ENCODE measurements at places on chromosomes 5 and 9.

GRCh38 chr9:76474419-76474818, 15.4 kb downstream of the GCNT1 start:
- no peak for DNase-seq

- peak; percentile 52 for DNase-seq
Measured at GRCh38 chr9:126705767-126706697, 92.3 kb downstream of the LMX1B start.

DNA sequence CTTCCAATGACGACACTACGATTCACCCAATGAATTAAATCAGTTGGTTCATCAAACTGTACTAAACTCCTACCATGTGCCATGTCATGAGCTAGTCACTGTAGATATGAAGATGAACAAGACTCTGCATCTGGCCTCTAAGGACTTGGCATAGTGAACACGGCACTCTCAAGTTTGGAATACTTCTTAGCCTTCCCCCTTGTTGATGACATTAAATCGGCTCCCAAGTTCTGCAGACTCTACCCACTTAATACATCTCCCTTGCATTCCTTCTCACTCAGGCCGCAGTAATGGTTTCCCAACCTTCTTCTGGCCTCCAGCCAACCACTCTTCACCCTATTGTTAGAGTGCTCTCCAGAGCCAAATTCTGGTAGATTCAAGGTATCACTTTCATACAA, 184.7 kb downstream of the MAPKAP1 start:
- no peak for DNase-seq

- no peak for DNase-seq
Measured at GRCh38 chr9:129070696-129071525, 10.0 kb upstream of the DOLPP1 start.

- no peak for DNase-seq
Measured at GRCh38 chr5:172123269-172123692, 64.7 kb downstream of the STK10 start.

GRCh38 chr9:79912318-79913070, 340.7 kb downstream of the TLE4 start:
- no peak for DNase-seq

GRCh38 chr9:17942498-17942897, 363.6 kb downstream of the SH3GL2 start:
- DNase-seq = no peak

DNA sequence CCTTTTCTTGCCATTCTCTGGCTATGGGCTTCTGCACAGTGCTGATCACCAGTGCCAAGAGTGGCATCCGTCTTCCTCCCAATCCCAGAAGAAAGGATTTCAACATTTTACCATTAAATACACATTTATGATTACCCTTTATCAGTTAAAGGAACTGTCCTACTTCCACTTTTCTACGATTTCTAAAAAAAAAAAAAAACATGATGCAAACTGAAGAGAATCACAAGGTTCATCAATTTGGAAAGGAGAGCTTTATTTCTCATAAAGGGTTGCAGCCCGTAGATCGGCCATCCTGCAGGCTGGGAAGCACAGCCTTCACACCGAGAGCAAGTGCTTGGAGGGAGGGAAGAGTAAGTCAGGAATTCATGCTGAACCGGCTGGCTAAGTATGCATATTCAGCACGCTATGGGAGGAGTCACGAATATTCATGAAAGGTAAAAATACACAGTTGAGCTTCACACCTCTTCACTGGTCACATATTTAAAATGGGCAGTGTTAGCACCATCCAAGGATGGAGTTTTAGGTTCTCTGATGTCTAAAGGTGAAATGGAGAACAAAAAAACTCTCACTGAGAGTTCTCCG, 52.5 kb upstream of the SEMA4D start:
- no peak for DNase-seq

DNA sequence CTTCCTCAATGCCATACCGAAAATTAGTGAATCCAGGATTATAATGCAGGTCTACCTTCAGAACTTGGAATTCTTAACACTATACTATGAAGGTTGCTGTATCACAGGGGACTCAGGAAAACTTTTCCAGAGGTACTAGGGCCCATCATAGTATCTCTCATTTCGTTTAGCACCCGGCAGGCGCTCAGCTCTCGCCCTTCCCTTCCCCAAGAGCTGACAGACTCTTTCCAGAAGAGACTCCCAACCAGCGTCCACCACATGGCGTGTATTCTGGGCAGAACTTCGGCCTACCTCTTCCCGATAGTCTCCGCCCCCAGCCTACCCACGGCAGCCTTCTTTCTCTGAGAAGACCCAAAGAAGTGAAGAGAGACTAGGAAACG, 271 bp downstream of the NOL8 start:
- DNase-seq = peak; percentile 33

GRCh38 chr5:179407191-179408175, 62.2 kb upstream of the ADAMTS2 start:
- no peak for DNase-seq

- no peak for DNase-seq
Measured at GRCh38 chr5:79495311-79495710, 18.6 kb downstream of the HOMER1 start.

DNA sequence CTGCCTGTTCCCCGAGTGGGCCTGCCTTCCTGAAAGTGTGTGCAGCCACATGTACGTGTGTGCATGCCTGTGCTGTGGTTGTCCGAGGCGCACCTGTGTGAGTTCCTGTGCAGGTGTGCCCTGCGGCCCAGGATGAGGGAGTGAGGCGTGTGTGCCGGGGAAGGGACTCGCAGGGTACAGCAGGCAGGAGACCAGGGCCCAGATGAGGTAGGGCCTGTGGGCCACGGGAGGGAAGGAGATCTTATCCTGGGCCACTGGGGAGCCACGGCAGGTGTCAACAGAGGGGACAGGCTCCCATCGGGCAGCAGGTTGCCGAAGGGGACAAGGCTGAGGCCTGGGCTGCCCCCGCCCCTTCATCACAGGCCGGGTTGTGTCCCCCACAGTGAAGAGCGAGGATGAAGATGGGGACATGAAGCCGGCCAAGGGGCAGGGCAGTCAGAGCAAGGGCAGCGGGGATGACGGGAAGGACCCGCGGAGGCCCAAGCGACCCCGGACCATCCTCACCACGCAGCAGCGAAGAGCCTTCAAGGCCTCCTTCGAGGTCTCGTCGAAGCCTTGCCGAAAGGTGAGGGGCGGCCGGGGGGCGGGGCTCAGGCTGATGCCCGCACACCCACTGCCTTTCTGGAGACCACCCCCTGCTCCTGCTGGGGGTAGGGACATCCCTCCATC, 79.2 kb downstream of the LMX1B start:
- no peak for DNase-seq

DNA sequence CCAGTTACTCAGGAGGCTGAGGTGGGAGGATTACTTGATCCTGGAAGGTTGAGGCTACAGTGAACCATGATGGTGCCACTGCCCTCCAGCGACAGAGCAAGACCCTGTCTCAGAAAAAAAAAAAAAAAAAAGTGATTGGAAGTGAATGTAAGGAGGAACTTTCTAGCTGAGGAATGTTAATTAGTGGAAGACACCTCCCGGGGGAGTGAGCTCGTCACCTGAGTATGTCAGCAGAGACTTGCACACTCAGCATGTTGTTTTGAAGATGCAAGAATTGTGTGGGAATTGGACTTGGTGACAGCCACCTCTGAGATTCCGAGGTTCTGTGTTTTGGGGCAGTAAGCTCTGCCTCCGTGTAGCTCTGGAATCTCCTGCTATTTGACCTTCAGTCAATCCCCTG, 3.6 kb downstream of the SYNPO start:
- no peak for DNase-seq

GRCh38 chr9:129259375-129259774, 81.3 kb upstream of the IER5L start:
- DNase-seq = no peak

DNA sequence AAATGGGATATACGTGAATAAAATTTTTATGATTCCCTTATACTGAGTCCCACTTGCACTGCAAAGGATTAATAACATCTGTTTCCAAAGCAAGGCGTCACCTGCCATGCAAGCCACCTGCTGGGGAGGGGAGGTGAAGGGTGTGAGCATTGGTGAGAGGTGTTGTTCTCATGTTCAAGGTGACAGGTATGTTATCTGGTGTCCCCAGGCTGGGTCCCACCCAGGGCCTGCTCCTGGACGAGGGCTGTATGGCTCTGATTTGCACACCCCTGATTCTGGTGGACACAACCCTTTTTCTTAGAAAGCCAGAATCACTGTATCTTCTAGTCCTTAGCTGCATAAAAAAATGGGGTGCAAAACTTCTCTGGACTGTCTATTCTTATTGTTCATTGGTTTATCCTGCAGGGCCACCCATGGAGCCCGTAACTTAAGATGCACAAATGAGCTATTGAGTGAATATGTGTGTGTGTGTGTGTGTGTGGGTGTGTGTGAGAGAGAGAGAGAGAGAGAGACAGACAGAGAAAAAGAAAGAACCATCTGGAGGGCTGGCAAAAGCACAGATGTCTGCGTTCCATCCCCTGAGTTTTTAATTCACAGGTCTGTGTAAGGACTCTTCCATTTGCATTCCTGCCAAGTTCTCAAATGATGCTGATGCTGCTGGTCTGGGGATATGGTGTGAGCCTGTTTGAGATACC, 53.7 kb downstream of the SYK start:
- DNase-seq = no peak

DNA sequence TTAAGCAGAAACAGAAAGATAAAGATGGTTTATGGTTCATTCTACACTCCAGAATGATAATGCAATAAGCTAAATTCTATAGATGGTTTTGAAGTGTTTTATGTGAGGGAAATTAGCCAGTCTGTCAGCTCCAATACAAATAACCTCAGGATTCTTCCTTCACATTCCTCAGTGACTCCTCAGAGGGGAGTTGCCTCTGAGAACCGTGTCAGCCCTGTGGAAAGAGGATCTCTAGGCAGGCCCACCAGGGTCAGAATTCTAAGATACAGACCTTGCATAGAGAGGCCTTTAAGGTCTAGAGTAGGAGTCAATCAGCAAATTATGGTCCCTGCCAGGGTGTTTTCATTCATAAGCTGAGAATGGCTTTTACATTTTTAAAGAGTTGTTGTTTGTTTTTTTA, 26.6 kb downstream of the RUSC2 start:
- no peak for DNase-seq

DNA sequence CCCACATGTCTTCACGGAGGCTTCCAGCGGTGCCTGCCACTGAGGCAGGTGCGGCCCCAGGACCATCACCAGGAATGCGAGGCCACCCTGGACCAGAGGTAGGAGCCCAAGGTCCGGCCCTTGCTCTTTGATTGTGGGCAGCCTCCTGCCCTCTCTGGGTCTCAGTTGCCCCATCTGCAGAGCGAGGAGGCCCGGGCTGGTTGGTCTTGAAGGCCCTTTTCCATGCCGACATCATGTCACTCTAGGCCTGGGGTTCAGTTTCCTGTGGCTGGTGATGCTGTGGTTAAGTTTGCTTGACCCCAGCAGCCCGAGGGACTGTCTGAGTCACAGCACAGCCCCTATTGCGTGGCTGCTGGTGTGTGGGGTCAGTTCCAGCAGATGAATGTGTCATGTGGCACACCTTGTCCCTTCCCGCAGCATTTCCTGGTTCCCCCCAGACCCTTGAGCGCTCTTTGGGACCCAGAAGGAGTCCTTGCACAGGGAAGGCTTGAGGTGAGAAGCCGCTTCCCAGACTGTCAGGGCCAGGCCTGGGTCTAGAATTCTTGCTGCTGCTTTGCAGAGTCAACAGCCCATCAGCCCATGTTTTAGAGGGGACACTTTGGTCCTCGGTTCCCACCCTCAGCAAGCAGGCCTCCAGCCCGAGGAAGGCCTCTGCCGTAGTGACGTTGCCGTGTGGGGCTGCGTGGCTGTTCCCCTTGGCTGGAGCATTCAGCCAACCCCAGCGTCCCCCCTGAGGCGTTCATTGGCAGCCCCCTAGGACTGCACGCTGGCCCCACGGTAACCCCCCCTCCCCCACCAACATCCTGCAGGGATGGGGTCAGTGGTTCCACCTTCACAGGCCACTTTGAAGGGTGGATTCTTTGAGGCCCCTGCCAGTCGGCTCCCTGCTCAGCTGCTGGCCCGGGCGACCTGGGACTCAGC, 31.0 kb upstream of the HMCN2 start:
- no peak for DNase-seq

- DNase-seq = no peak
Measured at GRCh38 chr5:79008362-79008761, 23.3 kb upstream of the ARSB start.

- DNase-seq = no peak
Measured at GRCh38 chr5:67998709-67999261, 216.8 kb upstream of the PIK3R1 start.

DNA sequence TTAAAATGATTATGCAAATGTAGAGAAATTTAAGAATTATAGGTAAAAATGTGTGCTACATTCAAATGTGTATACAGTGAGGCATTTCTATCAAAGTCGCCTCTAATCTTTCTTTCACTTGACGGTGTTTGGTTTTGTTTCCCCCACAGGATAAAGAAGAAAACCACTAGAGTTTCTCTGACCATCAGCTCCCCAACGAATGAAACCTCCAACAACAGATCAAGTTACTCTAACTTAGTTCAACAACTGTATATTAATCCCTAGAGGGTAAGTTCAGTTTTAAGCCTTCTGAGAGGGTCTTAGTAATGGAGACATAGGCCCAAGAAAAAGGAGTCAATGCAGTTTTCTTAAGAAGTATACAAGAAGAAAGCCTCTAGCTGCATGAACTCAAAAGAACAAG, 11.5 kb upstream of the MYOT start:
- DNase-seq = no peak

DNA sequence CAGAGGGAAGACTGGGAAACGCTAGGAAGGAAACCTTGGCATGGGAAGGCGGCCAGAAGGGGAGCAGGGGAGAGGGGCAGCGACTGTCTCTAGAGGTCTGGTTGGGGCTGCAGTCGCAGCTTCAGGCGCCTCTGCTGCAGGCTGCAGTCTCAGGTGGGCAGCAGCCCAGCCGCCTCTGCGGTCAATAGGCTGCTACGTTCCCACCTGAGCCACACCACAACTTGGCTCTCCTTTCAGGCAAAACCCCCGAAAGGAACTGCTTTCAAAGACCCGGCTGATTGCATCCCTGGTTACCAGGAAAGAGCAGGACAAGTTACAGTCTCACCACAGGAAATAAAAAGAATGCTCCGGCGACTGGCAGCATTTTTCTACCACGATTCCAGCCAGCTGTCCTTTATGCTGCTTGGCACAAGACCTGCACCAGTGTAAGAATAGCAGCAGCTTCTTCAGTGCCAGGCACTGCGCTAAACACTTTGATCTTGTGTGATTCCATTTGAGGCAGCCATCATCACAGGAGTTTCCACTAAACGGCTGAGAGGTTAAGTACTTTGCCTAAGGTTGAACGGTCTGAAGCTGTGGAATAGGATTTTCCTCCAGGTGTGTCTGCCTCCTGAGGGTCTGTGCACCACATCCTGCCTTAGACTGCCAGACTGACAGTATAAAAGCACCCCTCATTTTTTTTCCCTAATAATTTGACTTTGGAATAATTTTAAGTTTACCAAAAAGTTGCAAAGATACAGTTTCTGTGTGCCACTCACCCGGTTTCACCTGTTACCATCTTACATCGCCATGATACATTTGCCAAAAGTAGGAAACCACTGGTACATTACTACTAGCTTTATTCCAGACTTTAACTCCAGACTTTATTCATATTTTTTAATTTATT, 7.5 kb downstream of the RPS14 start:
- no peak for DNase-seq

All from activated T-helper 1 cell treated with anti-CD3 and anti-CD28 coated beads, Interleukin-2, amount 50 U/mL, for 16 hours (primary cell).